Activated CD8-positive, alpha-beta memory T cell treated with anti-CD3 and anti-CD28 coated beads, Interleukin-2, amount 10 ng/mL, durations not matched to agents 7 days and 5 days (primary cell): ENCODE measurements at places on chromosomes 7 and 10. TPM values are rescaled to one million over a fixed set of nuclear protein-coding genes. Genes with fewer than 3 reads are reported as not detected.

MARVELD1 gene
- 3.0 TPM for total RNA-seq

SPDYE1 gene
- not detected for total RNA-seq

ZNF3 gene
- total RNA-seq = 21.2 TPM

DNA sequence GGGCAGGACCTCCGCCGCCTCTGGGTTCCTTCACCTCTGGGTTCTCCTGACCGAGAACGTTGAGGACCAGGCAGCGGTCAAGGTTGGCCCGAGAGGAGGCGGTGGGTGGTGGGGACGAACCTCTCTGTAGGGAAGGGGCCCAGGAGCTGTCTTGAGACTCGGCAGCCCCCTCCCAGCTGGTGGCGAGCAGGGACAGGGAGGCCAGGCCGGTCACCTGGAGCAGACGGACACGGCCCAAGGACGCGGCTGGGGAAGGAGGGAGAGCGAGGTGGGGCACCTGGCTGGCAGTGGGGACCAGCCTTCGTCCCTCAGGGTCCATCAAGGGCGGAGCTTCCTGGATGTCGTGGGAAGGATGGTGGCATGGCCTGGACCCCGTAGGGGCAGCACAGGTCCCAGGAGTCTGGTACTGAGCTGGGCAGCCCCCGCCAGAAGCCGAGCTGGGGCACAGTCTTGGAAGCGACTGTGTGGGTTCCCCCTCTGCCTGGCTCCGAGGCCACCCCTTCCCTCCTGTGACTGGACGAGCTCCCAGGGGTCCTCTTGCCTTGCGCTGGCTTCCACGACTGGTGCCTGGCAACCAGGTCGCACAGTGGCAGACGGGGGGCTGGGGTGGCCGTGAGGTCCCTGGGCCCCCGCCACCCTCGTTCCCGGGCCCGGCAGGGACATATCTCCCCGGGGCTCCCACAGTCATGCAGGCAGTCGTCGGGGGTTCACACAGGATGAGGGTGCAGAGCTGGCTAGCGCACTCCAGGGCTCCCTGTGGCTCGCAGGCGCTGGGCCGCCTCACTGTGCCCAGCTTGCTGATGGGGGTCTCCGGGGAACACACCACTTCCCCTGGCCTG lies 89.9 kb downstream of the DNAJB6 start:
- DNase-seq = no peak

DNA sequence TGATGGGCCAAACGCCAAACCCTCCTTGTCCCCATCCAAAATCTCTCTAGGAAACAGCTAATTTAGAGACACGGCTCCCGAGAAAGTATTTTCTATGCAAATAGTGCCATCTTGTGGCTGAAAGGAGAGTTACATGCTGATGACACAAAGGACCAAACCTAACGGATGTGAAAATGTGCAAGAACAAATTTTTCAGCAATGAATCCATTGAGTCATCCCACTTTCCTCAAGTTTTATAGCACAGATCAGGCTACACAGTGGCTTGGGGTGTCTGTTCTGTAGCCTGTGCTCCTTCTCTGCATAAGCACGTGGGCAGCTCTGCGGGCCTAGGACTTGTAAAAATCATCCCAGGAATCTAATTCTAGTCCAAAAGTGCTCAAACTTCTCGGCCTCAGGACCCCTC lies 154.8 kb upstream of the PRR15 start:
- DNase-seq = peak; percentile 63

DNA sequence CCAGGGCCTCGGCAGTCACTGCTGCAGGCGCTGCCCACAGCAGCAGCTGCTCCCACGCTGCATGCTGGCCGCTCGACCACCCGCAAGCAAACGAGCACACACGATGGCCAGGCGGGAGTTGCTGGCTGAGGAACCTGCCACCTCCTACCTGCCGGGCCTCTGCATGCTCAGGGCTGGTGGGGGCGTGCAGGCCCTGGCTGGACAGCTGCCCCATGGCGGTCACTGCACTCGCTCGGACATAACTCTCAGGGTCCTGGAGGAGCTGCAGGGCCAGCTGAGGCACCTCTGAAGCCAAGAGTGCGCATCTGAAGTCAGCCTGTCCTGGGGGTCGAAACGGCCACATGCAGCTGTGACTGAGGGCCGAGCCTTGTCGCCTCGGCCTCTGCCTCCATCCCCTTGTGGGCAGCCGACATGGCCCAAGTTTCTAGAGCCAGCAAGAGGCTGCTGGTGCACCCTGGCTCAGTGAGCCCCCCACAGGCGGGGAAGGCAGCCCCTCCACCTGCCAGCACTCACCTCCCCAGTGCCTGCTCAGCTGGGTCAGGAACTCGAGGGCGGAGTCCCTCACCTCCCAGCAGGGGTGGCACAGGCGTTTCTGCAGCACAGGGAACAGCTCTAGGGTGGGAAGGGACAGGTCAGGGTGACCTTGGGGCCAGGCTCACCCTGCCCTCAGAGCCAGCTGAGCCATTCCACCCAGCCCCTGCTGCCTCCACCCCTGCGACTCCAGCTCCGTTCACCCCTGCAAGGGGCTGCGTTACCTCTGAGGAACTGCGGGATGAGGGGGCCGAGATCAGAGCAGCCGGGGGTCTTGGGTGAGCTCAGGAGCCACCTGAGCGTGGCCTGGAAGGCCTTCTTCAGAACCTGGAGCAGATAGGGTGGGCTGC lies 16.1 kb downstream of the BRAT1 start:
- no peak for DNase-seq

TMEM176B gene
- total RNA-seq = not detected

GRCh38 chr10:36711361-36711760 lies 414.0 kb upstream of the ANKRD30A start:
- no peak for DNase-seq
